ENCODE measurements at places on chromosomes 6 and 20. TPM values are rescaled to one million over a fixed set of nuclear protein-coding genes. Genes with fewer than 3 reads are reported as not detected.

The E2F1 gene
- total RNA-seq, result 16.5 TPM

DNA sequence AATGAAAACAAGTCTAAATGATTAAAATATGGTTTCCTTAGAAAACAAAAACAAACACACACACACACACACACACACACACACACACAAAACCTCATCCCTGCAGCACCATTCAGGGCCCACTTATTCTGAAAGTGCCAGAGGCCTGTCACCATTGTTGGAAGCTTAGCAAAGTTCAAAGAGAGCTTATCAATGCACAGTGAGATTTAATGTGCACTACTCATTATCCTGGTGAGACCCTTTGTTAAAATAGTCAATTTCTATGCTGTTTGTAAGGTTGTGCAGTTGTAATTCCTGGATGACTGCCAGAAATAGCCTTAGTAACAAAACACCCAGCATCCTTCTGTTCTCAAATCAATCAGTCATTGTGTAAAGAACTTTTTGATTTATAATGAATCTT lies 482.9 kb downstream of the GRIK2 start:
- DNase-seq, result no peak

DNA sequence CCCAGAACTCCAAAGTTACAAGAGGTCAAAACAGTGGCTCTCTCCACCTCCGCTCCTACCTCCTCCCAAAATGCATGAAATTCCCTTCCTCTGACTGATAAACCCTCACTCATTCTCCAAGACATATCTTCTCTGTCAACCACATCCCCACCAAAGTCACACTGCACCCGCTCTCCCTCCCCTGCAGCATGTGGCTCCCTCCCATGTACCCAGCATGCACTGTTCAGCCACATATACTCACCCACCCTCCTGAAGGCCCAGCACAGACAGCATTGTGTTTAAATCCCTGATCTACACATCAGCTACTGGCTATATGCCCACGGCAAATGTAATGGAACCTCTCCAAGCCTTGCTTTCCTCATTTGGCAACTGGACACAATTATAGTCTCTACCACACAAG lies 5.5 kb upstream of the POU5F1 start:
- no peak for DNase-seq

GRCh38 chr20:12055161-12055560 lies 137.5 kb downstream of the BTBD3 start:
- DNase-seq, result no peak

The SLC32A1 gene
- not detected for total RNA-seq

DNA sequence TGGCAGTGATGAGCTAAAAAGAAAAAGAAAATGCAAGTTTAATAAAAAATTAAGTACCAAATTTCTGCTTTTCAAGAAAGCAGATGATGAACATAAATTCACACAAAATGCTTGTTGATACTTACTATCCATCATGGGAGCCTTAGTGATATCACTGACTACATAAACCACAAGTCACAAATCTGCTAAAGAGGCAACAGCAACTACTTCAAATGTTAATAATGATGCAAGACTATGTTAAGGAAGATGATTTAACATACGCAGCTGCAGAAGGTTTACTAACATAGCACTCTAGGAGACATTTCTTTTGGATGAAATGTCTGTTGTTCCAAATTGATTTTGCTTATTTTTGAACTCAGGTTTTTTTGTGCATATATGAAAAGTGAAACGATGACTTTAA lies 18.6 kb downstream of the FYN start:
- no peak for DNase-seq

The PRICKLE4 gene
- 0.42 TPM for total RNA-seq

DNA sequence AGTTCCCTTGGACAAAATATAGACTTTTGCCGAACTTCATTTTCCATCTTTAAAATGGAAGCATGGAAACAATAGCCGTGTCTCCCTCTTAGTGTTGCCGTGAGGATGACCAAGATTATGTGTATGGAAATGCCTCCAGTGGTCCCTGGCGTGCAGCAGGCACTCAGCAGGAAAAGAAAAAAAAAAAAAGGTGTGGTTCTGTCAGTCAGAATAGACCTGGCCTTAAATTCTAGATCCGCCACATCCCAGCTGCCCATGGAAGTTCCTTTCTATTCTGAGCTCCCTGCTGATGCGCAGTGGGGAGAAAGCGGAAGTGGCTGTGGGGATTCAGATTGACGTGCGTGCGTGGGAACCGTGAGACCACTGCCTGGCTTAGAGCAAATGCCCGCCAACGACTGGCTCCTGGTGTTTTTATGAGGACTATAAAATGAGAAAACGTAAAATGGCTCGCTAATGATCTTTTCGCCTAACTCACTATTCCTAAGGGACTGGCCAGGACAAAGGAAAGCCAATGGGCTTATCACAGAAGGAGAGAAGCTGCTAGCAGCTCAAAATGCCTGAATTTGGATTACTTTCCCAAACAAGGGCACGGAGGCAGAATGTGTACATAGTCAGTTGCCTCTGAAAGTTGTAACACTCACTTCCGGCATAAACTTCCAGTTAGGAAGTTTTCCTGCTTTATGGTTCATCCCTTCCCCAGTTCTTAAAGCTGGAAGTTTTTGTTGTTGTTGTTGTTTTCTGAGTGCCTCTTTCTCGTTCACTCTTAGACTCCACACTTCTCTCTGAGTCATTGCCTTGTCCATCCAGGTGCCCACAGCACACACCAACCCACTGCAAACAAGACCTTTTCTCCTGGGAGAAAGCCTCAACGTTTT lies 11.4 kb upstream of the PDE10A start:
- no peak for DNase-seq

DNA sequence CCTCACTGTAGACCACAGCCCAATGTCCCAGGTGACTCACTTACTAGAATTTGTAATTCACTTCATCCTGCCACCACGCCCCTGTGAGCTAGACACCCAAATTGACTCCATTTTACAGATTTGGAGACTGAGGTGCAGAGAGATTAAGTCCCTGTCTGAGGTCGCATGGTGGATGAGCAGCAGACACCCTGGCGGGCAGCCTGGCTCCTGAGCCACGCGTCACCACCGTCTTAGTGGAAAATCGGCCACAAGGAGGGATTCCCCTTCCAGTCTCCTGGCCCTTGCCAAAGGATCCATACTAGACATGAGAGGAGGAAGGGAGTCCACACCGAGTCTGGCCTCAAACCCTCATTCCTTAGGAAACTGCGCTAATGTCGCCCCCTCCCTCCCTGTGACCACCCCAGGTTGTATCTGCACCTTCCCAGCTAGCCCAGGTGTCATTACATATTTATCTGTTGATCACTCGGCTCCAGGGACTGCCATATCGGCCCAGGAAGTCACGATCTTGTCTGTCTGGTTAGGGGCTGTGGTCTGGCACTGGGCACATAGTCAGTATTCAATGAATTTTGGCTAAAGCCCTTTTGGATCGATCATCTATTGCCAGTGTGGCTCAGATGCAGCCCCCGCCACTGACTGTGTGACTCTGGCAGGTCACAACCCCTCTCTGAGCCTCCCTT lies 25.7 kb upstream of the PTGIS start:
- DNase-seq, result no peak

- no peak for DNase-seq
These were observed 41.4 kb downstream of the ZNF831 start for GRCh38 chr20:59205044-59205443.

The ZBTB22 gene
- total RNA-seq, result 10.9 TPM

- DNase-seq, result no peak
These were observed 20.0 kb downstream of the TBC1D7 start for GRCh38 chr6:13308332-13308731.

The SMOC2 gene
- total RNA-seq, result 0.32 TPM

DNA sequence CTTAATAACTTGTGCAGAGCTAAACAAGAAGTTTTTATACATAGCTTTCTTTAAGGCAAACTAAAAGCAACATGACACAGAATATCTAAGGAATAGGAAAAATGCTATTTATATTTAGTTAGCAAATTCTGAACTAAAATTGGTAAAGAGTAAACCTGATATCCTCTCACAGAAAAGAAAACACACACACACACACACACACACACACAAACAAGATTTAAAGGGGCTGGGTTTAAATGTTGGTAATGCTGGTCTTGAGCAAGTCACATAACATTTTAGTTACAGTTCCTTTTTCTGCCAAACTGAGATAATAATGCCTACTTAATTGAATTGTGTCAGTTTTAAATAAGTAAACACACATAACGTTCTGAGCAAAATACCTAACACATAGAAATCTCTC lies 1.6 kb downstream of the TRDN start:
- no peak for DNase-seq

The SAMD10 gene
- total RNA-seq, result 1.7 TPM

GRCh38 chr6:11204005-11204399 lies 28.5 kb downstream of the NEDD9 start:
- no peak for DNase-seq

DNA sequence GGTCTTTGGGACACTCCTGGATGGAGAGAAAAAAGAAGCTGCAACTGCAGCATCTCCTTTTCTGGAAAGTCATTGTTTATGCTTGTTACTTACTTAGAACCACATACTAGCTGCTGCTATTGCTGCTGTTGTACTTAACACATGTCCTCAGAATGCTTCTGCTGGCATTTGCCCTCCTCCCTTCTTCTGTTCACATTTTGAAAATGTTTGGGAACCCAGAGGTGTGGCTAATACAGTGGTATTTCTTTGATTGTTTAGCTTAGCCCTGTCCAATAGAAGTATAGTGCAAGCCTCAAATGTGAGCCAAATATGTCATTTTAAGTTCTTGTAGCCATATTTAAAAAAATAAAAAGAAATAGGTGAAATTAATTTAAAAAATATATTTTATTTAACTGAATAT lies 8.4 kb downstream of the DTD1 start:
- no peak for DNase-seq

GRCh38 chr20:37266940-37267666 lies 5.5 kb upstream of the GHRH start:
- DNase-seq, result no peak

The TRIM10 gene
- not detected for total RNA-seq

The GABRR2 gene
- total RNA-seq, result not detected

The SPTLC3 gene
- total RNA-seq, result 7.8 TPM

- no peak for DNase-seq
These were observed 7.5 kb downstream of the CCM2L start for GRCh38 chr20:32017711-32018251.

The PTCRA gene
- not detected for total RNA-seq

The ZC2HC1B gene
- total RNA-seq, result not detected

The UNC5CL gene
- 0.28 TPM for total RNA-seq

The SH3BGRL2 gene
- total RNA-seq, result 5.7 TPM

Measured in foreskin keratinocyte (primary cell).